ENCODE measurements at places on chromosomes 3 and 15.

- DNase-seq = no peak
Measured at GRCh38 chr3:13788522-13789424, 91.1 kb downstream of the WNT7A start.

DNA sequence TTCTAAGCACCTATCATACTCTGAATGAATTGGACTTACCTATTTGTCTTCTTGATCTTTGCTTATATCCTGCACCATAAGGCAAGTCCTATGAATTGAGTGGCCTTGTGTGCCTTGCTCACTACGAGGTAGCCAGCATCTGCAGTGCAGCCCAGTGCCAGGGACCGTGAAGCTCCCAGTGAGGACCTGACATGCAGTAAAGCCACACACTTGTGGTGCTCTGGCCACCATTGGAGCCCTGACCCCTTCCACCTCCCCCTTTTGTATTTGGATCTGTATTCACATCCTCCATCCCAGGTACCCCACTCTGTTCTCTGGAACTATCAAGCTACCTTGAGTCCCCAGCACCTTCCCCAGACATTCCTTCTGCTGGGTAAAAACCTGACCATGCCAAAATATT lies 52.1 kb downstream of the BSN start:
- DNase-seq = no peak

DNA sequence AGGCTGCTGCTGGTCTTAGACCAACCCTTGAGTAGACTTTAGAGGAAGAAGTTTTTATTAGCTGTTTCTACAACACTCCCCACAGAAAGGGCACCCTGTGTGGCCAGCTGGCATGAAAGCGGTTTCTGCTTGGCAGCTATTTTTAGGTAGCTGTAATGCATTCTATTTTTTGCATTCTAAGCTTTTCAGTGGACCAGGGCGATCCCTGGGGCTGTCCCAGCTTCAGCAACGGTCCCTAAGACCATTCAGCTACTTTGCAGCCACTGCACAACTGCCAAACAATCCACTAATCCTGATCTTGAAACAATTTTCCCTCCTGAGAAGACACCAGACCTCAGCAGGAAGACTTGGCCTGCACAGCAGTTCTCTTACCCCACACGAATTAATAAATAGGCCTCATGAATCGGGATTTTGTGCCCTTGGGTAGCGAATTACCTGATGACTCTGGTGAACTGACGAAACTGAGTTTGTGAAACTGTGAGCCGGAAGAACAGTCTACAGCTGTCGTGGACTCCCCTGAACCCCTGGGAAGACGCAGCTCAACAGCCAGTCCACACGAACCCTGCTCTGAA lies 14.6 kb upstream of the TFRC start:
- no peak for DNase-seq

DNA sequence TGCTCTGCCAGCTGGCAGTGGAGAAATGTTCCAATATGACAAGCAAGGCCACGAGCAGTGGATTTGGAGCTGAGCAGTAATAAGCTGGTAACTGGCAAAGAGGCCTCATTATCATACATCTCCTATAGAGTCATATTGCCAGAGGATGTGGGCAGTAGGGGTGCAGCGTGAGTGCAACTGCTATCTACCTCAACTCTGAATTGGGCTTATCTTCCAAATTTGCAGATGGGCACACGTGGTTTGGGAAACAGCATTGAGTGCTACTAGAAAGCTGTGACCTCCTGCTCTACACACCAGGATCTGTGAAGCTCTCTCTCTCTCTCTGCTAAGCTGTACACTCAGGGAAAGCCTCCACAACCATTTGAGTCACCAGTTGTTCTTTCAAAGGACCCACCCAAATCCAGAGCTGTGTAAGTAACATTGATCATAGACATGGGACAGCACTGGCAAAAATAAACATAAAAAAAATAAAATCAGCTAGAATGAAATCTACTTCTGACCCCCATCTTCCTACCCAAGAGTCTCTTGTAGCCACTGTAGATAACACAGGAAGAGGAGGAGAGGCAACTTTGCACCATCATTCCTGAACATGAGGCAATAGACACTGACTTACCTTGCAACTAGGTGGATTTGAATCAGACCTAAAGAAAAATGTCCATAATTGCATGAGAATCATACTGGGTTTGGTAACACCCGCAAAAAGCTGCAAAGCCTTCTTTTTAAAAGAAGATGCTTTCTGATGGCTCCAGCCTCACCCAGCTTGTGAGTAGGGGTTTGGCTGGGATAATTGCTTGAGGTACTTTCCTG lies 82.9 kb upstream of the THBS1 start:
- DNase-seq = no peak

- no peak for DNase-seq
Measured at GRCh38 chr15:66770518-66771350, 68.7 kb downstream of the SMAD6 start.

DNA sequence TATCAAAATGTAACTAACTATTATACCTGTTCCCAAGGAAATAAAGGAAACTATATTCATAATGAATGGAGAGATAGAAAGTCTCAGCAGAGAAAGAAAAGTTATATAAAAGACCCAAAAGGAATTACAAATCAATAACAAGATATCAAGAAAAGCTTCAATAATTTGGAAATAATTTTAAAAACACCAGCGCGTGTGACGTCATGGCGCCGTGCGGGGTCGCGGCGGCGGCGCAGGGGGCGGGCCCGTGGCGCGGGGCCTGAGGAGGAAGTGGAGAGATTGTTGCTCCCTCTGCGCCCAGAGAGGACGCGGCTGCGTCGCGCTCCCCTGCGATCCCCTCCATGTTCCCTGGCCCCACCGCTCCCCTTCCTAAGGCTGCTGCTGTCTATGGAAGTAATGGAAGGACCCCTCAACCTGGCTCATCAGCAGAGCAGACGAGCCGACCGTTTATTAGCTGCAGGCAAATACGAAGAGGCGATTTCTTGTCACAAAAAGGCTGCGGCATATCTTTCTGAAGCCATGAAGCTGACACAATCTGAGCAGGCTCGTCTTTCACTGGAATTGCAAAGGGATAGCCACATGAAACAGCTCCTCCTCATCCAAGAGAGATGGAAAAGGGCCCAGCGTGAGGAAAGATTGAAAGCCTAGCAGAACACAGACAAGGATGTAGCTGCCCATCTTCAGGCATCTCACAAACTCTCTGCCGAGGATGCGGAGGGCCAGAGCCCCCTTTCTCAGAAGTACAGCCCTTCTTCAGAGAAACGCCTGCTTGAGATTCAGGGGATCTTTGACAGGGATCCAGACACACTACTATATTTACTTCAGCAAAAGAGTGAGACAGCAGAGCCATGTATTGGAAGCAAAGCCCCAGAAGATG lies 4.1 kb downstream of the XCR1 start:
- DNase-seq = no peak

GRCh38 chr3:69328103-69328962 lies 57.6 kb downstream of the FRMD4B start:
- DNase-seq = no peak

DNA sequence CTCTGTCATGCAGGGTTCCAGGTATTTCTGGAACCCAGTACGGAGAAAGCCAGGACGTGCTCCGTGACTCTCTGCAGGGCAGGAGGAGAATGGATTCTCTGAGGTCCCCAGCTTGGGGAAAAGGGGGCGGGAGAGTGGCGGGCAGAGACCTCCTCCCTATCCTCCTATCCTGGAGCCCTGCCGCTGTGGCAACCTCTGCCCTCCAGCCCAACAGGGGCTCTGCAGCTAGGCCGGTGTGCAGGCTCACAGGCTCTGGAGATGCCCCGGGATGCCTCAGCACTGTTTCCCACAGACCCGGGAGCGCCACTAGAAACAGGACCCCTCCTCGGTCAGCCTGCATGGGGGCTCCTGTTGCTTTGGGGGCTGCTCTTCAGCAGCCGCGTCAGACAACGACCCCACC lies 43.1 kb downstream of the NUP210 start:
- no peak for DNase-seq

DNA sequence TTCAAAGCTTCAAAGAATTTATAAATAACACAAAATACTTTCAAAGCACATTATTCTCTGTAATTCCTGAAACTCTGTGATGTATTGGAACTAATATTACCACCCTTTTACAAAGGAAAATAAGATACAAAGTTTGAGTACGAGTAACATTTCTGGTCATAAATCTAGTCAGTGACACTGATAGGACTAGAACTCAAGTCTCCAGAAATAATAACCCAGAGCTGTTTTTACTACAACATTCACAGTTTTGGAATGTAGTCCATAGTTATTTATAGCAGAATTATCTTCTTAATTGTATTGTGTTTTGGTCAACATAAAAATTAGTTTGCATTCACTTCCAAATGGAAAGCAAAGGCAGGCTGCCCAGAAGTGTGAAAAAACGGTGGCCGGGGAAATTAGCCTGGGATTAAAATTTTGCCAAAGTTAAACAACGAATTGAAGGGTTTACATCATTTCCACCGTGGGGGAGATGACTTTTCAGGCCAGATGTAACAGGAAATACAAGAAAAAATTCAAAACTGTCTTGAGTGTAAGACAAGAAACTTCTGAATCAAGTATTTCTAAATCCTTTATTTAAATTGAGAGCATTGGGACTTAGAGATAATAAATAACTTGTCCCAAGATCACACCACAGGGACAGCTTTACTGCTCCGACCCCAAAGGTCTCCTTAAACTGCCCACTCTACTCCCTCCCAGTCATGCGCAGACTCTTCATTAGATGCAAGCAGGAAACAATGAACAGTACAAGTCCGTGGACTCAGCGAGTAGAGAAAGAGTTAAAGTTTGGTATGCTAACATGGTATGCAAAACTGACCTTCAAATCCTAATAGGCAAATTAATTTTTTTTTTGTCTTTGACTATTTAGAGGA lies 74.3 kb upstream of the VGLL4 start:
- DNase-seq = no peak

GRCh38 chr3:60514085-60514649 lies 737.1 kb downstream of the FHIT start:
- no peak for DNase-seq

DNA sequence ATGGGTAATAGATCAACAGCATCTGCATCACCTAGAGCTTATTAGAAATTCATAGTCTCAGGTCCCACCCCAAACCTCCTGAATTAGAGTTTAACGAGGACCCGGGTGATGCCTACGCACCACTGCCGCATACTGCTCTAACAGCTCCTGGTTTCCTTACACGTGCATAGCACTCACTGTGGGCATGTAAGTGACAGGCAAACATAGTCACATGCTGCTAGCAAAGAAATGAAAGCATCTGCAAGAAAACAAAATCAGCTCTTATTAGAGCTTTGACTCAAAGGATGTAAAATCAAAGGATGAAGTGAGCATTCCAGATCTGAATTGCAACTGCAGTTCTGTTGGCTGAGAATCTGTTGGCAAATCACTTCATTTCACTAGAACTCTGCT lies 19.1 kb upstream of the RIOX2 start:
- no peak for DNase-seq

GRCh38 chr3:162742159-162742717 lies 1245.6 kb downstream of the OTOL1 start:
- no peak for DNase-seq

DNA sequence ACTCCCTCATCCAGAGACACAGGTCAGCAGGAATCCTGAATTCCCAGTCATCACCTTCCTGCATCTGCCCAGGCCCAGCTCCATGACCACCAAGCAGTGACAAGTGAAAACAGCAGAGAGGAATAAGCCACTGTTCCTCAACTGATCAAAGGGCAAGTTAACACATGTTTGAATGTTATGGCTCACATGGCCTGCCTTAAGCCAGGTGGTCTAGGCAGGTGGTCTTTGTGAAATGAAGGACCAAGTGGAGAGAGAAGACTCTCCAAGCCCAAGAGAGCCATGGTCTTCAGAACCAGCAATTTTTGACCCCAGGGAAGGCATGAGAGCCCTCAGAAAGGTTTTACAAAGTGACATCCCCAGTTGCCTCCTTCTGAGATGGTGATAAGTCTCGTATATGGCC lies 161.8 kb downstream of the EPHB1 start:
- no peak for DNase-seq

DNA sequence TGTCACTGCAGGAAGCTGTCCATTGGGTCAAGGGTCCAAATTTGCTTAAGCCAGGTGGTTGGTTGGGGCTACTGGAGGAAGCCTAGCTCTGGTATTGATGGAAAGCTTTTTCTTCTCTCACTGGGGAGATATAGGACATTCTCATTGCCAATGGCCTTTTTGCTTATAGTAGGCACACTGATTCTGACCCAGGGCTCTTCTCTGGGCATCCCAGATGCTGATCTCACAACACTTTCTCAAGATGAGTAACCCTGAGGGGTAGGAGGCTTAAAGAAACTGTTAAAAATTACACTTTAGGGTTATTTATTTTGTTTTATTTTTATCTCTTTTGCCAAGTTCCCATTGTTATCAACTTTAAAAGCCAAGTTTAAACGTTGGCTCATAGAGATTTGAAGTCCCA lies 337.8 kb downstream of the LRRC3B start:
- no peak for DNase-seq

DNA sequence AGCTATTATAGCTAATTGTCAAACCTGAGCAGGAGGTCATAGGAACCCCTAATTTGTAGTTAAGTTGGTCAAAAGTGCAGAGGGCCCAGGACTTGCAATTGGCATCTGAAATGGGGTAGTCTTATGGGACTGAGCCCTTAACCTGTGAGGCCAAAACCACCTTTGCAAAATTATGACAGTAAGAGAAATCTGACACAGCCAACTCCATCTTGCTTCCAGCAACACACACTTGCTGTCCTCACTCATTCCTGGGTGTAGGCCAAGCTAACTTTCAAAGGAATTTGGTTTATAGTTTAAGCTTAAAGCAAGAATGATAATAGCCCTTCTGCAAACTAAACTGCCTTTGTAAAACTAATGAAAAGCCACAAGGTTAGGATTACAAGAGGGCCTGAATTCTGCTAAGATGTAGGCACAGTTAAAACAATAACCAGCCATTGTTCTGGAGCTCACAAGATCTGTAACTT lies 57.6 kb upstream of the FRMD4B start:
- DNase-seq = no peak

- no peak for DNase-seq
Measured at GRCh38 chr3:163056874-163057497, 1560.4 kb downstream of the OTOL1 start.

DNA sequence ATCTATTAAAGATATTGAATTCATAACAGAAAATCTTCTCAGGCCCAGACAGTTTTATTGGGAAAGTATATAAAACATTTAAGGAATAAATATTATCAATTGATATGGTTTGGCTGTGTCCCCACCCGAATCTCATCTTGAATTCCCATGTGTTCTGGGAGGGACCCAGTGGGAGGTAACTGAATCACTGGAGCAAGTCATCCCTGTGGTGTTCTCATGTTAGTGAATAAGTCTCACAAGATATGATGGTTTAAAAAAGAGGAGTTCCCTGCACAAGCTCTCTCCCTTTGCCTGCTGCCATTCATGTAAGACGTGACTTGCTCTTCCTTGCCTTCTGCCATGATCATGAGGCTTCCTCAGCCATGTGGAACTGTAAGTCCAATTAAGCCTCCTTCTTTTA lies 160.5 kb downstream of the ANO10 start:
- no peak for DNase-seq

DNA sequence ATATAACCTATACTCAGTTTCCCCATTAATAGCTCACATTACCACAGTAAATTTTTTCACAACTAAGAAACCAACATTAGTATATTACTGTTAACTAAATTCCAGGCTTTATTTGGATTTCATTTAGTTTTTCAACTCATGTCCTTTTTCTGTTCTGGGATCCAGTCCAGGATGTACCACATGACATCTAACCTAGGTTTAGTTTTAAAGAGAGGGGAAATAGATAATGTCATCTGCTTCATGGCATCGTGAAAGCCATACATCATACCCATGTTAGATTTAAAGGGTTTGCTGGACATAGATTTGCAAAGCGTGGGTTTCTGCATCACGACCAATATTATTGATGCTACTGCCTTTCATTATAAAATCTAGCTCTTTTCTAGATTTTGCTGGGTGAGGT lies 33.2 kb upstream of the RPP14 start:
- DNase-seq = no peak

GRCh38 chr3:97822359-97822775 lies 556 bp downstream of the CRYBG3 start:
- DNase-seq = no peak
